Osteoblast (primary cell): ENCODE measurements at places on chromosomes 12 and 14.

- DNase-seq, result peak; percentile 92
Observed at GRCh38 chr14:99971941-99972747, 93.1 kb upstream of the EVL start.

- no peak for DNase-seq
Observed at GRCh38 chr14:96299441-96299840, 43.4 kb downstream of the BDKRB1 start.

DNA sequence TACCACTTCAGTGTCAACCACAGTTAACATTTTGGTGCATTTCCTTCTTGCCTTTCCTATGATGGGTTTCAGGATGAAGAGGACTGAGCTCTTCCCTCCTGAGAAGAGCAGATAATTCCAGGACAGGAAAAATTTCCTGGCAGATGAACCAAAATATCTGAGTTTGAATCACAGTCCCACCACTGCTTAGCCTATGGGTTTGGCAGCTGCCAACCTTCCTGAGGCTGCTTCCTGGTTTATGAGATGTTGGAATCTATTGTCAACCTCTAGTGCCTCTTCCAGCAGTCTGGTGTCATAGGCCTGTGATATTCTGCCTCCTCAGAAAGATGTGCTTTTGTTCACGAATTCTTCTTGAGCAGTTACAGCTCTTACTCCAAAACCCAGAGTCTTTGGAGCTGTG lies 197.4 kb upstream of the FRMD6 start:
- no peak for DNase-seq

- DNase-seq, result peak; percentile 15
Observed at GRCh38 chr12:109695416-109695815, 18.2 kb upstream of the FAM222A start.

GRCh38 chr12:124560146-124560890 lies 7.1 kb downstream of the NCOR2 start:
- peak; percentile 14 for DNase-seq
